ENCODE measurements at places on chromosomes 3 and 15.

DNA sequence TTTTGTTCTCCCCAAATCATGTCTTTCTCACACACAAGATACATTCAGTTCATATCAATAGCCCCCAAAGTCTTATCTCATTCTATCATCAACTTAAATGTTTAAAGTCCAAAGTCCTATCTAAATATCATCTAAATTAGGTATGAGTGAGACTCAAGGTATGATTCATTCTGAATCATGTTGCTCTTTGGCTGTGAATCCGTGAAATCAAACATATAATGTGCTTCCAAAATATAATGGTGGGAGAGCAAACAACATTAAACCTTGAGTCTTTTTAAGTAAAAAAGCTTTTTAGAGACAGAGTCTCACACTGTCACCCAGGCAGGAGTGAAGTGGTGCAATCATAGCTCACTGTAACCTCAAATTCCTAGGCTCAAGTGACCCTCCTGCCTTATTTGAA, 139.1 kb downstream of the SAMMSON start:
- DNase-seq: no peak

DNA sequence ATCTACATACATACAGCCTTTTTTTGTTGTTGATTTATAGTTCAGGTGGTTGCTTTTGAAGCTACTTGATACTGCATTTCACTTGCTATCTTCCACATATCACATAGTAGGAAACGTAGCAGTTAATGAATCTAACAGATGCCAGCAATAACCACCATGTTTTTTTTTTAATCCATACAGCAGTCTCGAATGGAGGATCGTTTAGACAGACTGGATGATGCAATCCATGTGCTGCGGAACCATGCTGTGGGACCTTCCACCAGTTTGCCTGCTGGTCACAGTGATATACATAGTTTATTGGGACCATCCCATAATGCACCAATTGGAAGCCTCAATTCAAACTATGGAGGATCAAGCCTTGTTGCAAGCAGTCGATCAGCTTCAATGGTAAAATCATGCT, 123.2 kb upstream of the CGNL1 start:
- no peak for DNase-seq

GRCh38 chr15:76065245-76065644, 5.5 kb downstream of the TMEM266 start:
- DNase-seq: no peak

- DNase-seq: no peak
Observed at GRCh38 chr15:82231842-82232241, 30.7 kb downstream of the EFL1 start.

DNA sequence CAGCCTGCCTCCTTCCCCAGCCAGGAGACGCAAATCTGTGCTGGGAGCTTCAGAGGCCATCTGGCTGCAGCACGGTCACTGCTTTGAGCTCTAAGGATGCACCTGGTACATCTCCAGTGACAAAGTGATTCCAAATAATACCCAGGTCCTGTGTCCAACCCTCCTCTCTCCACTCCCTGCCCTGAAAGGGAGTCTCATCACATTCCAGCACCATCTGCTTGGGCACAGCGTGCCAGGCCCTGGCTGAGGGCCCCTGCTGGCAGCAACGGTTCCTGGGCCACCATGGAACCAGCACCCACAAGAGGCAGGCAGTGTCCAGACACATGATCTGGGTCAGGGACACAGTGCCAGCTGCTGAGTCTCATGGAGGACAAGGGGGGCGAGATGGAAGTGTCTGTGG, 81.3 kb downstream of the MTHFS start:
- no peak for DNase-seq

- DNase-seq: no peak
Observed at GRCh38 chr3:16429086-16429485, 84.4 kb downstream of the RFTN1 start.

DNA sequence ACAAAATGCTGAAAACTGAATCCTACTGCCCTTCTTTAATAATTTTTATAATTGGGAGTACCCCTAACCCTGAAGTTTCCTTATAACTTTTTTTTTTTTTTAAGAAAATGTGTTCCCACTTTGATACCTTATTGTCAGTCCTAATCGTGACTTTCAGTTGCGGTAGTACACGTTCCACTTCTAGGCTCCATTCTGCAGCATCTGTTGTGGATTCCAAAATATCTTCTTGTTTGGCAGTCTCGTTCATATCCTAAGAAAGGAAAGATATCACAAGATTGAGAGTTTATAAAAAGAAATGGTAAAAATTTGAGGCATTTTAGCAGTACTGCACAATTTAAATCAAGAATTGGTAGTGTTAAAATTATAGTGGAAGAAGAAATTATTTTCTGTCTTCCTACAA, 30.8 kb downstream of the IFT57 start:
- no peak for DNase-seq

GRCh38 chr3:64687781-64688604, at the start of gene ADAMTS9:
TSS of gene ADAMTS9 (minus strand) at chr3:64688000. CDS start at chr3:64687657, 343 bp downstream.
- DNase-seq: no peak

DNA sequence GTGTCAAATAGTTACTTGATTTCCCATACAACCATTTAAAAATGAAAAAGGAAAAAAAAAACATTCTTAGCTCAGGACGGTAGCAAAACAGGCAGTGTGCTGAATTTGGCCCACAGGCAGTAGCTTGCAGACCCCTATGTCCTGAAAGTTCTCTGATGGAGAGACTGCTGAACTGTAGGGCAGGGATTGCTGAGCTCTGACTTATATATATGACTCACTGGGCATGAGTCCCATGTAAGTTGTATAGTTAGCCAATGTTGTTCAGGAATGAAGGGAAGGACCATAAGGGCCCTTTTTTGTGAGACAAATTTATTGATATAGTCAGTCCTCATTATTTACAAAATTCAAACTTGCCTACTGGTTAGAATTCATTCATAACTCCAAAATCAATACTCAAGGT, 36.9 kb upstream of the FRMD4B start:
- DNase-seq: no peak

GRCh38 chr3:60101621-60102020, 1051.8 kb upstream of the CFAP20DC start:
- no peak for DNase-seq

- DNase-seq: no peak
Observed at GRCh38 chr3:12993517-12994356, 79.5 kb downstream of the IQSEC1 start.

DNA sequence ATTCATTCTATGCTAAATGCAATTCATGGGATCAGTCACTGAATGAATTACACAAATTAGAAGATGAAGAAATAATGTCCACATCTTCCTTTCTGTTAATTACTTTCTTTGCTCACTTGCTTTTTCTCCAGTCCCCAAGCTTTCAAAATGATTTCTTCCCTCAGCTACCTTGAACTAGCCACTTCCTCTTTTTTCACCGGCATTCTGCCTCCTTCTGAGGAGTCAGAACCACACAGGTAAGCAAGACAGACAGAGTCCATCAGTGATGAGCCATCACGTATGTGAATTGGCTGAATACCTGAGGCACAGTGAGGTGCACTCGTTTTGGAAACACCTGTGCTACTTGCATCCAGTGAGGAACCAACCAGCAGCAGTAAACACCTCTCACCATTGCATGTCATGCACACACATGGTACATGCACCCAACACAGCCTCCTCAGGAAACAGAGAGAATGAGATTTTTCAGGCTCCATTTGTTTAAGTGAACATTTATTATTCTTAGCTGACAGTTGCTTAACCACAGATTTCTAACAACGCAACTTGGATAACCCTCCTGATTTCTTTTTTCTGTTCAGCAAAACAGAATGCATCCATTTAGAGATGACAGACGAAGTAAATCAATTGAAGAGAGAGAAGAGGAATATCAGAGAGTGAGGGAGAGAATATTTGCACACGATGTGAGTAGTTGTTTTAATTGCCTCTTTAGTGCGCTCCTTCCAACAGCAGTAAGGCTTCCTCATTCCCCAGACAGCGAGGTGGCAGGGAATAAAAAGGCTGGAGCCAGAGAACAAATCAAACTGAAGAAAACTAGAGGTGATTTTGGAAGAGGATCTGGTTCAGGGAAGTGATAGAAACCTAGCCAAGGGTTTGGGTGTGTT, 69.3 kb downstream of the ARPP21 start:
- DNase-seq: no peak

GRCh38 chr15:32928876-32929275, 211.1 kb downstream of the GREM1 start:
- no peak for DNase-seq

DNA sequence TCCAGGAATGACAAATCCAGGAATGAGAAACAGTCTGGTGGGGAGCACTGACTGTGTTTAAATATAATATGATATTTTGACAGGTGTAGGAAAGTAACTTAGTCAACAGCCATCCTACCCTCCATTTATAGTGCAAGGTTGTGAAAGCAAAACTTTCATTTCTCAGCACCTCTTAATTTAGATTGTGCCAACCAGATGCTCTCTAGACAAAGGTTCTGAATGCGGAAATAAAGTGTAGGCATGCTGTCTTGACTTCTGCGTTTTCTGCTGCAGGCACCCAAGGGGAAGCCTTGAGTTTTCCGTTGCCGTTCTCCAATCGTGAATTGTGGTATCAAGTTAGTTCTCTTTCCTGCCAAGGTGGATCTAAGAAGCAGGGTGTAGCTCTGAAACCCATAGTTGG, 261.9 kb upstream of the SUCLG2 start:
- no peak for DNase-seq

- DNase-seq: no peak
Observed at GRCh38 chr15:100696452-100696851, 94.1 kb downstream of the ASB7 start.

DNA sequence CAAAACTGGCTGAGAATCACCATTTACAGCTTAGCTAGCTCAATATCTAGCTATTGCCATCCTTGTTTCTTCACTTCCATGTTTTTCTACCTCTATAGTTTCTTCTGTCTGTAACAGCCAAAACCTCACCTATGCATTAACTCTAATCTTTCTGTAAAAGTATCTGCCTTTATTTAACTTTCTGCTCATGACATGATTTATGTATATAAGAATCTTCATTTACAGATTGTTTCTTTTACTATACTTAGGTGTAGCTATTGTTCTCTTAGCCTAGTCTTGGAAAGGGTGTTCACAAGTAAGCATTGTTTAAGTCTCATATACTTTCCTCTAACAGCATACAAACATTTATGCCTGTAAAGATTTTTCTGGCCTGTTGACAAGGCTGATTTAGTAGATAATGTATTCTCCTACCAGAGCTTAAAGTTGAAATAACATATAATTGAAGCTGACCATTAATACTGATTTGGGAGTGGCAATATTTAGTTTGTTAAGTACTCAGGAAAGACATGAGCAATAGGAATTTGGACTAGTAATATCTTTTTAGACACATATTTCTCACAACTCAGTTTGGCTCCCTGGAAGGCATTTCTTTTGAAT, 9.4 kb downstream of the FILIP1L start:
- DNase-seq: no peak

DNA sequence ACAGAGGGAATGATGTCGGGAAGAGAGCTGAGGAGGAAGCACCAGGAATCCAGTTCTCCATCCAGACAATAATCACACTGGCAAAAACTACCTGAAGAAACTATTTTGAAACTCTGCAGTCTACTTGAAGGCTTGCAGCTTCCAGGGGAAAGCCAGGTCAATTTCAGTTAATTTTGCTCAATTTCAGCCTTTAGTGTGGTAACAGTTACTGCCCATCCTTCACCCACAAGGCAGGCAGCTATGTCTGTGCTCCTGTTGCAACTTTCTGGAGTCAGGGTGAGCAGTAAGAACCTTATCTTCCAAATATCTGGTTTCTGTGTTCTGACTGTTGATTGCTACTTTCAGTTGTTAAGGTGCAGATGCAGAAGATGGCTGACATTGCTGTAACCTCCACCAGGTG, 221.7 kb downstream of the ADAMTS17 start:
- no peak for DNase-seq

- no peak for DNase-seq
Observed at GRCh38 chr15:57534281-57534680, 57.4 kb upstream of the MYZAP start.

GRCh38 chr15:58865425-58865880, 68.0 kb downstream of the SLTM start:
- no peak for DNase-seq

GRCh38 chr3:127009531-127009930, 26.6 kb downstream of the PLXNA1 start:
- no peak for DNase-seq

DNA sequence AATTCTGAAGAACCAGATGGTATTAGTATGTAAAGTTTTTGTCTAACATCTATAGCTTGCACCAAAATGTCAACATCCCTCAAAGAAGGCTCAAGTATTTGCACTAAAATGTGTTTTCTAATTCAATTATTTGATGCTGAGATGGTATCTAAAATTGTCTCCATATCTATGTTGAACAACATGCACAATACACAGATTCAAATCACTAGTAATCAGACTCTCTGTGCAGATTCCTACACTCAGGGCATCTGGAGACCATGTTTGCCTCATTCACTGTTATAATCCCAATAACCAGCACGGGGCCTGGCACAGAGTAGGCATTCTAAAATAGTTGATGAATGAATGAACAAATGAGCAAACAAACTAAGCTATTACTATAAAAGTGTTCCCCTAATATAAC, 2.6 kb downstream of the FILIP1L start:
- DNase-seq: no peak

- DNase-seq: no peak
Observed at GRCh38 chr3:81741216-81741615, 20.2 kb downstream of the GBE1 start.

GRCh38 chr3:70561796-70562195, 249.4 kb upstream of the MDFIC2 start:
- no peak for DNase-seq

DNA sequence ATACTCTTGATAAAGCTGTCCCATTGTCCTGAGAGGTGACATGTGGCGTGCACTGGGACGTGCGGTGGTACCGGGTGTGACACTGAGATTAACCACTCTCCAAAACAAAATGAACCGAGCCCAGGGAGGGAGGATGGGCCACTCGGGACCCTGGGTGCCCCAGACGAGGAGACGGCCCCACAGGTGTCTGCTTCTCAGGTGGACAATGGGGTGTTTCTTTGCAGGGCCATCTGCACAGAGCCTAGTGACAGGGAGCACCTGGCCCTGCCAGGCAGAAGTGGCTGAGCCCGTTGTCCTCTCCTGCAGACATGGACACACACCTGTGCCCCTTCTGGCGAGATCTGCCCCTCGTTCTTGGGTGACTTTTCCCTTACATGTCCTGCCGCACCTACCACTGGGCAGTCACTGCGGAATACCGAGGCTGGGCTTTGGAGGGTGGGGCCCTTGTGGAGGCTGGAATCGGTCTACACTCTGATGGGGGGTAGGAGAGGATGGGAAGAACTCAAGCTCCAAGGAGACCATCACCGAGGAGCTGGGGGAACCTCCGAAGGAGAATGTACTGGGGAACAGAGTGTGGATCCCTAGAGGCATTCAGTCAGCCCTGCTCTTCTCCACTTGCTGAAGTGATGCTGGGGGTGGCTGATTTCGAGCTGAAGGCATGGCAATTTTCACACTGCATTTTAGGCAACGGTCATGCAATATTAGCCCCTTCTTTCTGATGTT, 153.5 kb downstream of the ATP10A start:
- DNase-seq: no peak

- no peak for DNase-seq
Observed at GRCh38 chr3:160471892-160472291, 22.3 kb upstream of the TRIM59 start.

DNA sequence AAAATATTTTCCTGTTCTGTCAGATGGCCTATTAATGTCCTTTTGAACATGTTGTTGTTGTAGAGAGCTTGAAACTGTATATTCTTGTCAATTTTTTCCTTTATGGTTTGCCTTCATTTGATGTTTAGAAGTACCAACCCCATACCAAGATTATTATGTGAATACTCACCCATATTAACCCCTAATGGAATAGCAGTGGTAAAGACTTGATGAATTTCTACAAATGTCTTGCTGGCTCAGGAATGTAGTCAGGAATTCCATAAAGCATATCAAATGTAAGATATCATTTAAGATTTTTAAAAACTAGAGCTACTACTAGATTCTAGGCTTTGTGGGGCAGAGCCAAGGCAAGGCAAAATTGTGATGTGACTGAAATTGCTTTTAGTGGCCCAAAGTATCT, 30.0 kb downstream of the MYO5A start:
- DNase-seq: no peak

All from activated CD8-positive, alpha-beta memory T cell treated with anti-CD3 and anti-CD28 coated beads for 4 hours (primary cell).